Uterus (tissue), 4 donors: ENCODE measurements at places on chromosomes 5 and 9.

DNA sequence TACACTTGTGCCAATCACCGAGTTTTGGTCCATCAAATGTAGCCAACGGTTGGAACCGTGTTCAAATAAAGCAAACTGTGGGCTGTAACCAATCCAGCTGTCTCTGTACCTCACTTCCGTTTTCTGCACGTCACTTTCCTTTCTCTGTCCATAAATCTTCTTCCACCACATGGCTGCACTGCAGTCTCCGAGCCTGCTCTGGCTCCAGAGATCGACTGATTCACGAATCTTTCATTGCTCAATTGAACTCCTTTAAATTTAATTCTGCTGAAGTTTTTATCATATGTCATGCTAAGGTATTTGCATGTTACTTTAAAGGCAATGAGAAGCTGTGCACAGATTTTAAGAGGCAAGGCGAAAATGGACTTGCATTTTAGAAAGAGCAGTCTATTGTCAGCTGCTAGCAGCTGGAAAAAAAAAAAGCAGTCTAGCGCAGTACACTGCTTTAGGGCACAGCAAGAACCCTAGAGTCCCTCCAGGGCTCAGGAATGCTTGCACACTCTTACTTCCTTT, 13.2 kb downstream of the TTC39B start:
- H3K4me1 ChIP-seq = peaks cover 8% of the 10 kb centered on the region
- peak overlapping the region; percentile 22 for H3K4me3 ChIP-seq
- peak overlapping the region; percentile 86 for H3K27ac ChIP-seq
- H3K36me3 ChIP-seq = no peaks in the 10 kb centered on the region
- H3K27me3 ChIP-seq = no peaks in the 10 kb centered on the region
- no peak for DNase-seq

GRCh38 chr5:67263656-67264408, 67.2 kb upstream of the CD180 start:
- DNase-seq = no peak
- H3K27ac ChIP-seq = peak overlapping the region; percentile 22
- H3K27me3 ChIP-seq = no peaks in the 10 kb centered on the region

- H3K36me3 ChIP-seq = no peaks in the 10 kb centered on the region
- H3K27ac ChIP-seq = no peak overlapping the region
- no peak overlapping the region for H3K4me3 ChIP-seq
- DNase-seq = no peak
- no peaks in the 10 kb centered on the region for H3K4me1 ChIP-seq
- no peaks in the 10 kb centered on the region for H3K27me3 ChIP-seq
These were observed 203.6 kb upstream of the GRAMD2B start for GRCh38 chr5:126219616-126220015.

- DNase-seq = no peak
- no peaks in the 10 kb centered on the region for H3K27me3 ChIP-seq
- H3K36me3 ChIP-seq = no peaks in the 10 kb centered on the region
- no peaks in the 10 kb centered on the region for H3K4me1 ChIP-seq
These were observed 231.4 kb downstream of the MARCHF11 start for GRCh38 chr5:15948190-15948589.

- H3K4me3 ChIP-seq = no peak overlapping the region
- H3K36me3 ChIP-seq = no peaks in the 10 kb centered on the region
- no peak for DNase-seq
- no peaks in the 10 kb centered on the region for H3K27me3 ChIP-seq
These were observed 1852.8 kb downstream of the EFNA5 start for GRCh38 chr5:105817914-105818313.

DNA sequence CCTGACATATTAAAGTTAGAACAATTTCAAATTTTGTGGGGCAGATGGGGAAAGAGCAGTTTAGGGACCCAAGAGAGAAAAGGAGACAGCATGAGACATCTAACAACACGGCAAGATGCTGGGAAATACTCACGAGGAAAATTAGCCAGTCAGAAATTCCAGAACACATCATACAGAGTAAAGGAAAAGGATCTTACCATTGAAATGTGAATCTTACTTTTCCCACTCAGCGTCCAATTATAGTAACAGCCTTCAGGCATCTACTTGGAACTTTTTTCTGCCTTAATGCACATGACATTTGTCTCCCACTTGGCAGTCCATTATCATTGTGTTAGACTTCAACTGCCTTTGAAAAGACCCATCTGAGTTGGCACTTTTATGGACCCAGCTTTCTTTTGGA, 189.7 kb upstream of the SLC27A6 start:
- no peaks in the 10 kb centered on the region for H3K27me3 ChIP-seq
- DNase-seq = no peak
- H3K4me1 ChIP-seq = no peaks in the 10 kb centered on the region
- H3K36me3 ChIP-seq = no peaks in the 10 kb centered on the region
- no peak overlapping the region for H3K27ac ChIP-seq

- no peak overlapping the region for H3K27ac ChIP-seq
- H3K4me1 ChIP-seq = no peaks in the 10 kb centered on the region
- no peaks in the 10 kb centered on the region for H3K36me3 ChIP-seq
- no peaks in the 10 kb centered on the region for H3K27me3 ChIP-seq
- no peak for DNase-seq
These were observed 574.5 kb upstream of the TLE4 start for GRCh38 chr9:78997296-78997695.

GRCh38 chr5:179606071-179606909, 17.2 kb downstream of the HNRNPH1 start:
- no peaks in the 10 kb centered on the region for H3K36me3 ChIP-seq
- no peaks in the 10 kb centered on the region for H3K4me1 ChIP-seq
- DNase-seq = no peak
- H3K4me3 ChIP-seq = no peak overlapping the region
- H3K27me3 ChIP-seq = no peaks in the 10 kb centered on the region

DNA sequence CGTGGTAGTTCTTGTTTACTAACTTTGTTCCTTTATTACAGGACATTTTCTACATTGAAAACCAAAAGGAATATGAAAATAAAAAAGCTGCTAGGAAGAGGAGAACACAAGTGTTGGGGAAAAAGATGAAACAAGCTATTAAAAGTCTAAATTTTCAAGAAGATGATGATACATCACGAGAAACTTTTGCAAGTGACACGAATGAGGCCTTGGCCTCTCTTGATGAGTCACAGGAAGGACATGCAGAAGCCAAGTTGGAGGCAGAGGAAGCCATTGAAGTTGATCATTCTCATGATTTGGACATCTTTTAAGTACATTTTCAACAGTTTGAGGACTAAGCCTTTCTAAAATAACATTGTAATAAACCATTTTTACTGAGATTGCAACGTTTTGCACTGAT, 23.8 kb downstream of the PHAX start:
- H3K27me3 ChIP-seq = no peaks in the 10 kb centered on the region
- H3K4me3 ChIP-seq = no peak overlapping the region
- no peaks in the 10 kb centered on the region for H3K36me3 ChIP-seq
- H3K4me1 ChIP-seq = no peaks in the 10 kb centered on the region

DNA sequence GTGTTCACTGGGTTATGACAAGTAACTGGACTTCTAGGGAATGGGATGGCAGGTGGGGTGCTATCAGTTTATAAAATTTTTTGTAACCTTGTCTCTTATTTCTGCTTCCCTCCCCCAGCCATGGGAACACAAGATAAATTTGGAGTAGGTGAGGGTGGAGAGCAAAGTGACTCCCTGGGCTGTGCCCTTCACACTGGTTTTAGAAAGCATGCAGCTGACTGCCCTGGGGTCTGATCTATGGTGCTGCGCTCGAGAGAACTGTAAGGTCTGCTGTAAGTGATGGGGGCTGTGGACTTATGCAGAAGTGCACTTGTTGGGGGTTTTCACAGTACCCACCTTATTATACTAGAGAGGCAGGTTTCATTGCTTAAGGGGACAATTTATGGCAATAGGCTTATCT, 247.7 kb upstream of the DMRT1 start:
- no peak overlapping the region for H3K4me3 ChIP-seq
- H3K36me3 ChIP-seq = no peaks in the 10 kb centered on the region
- no peak for DNase-seq
- peaks cover 12% of the 10 kb centered on the region for H3K4me1 ChIP-seq
- no peak overlapping the region for H3K27ac ChIP-seq
- H3K27me3 ChIP-seq = no peaks in the 10 kb centered on the region

DNA sequence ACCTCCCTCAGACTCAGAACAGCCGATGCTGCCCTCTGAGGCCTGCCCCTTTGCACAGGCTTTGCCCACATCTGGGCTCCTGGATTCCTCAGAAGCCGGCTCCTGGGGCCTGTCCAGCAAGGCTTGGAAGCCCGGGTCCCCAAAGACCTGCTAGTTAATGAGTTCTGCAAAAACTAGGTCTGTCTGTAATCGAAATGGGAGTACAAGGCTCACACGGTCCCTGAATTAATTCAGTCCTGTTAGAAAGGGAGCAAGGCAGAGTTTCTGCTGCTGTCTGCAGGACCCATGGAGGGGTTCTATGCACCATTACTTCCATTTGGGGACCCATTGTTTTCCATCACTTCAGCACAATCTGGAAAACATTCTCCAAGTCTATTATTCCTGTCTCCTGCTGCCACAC, 221.8 kb downstream of the MELK start:
- no peak overlapping the region for H3K4me3 ChIP-seq
- H3K4me1 ChIP-seq = no peaks in the 10 kb centered on the region
- DNase-seq = no peak
- H3K27ac ChIP-seq = no peak overlapping the region

DNA sequence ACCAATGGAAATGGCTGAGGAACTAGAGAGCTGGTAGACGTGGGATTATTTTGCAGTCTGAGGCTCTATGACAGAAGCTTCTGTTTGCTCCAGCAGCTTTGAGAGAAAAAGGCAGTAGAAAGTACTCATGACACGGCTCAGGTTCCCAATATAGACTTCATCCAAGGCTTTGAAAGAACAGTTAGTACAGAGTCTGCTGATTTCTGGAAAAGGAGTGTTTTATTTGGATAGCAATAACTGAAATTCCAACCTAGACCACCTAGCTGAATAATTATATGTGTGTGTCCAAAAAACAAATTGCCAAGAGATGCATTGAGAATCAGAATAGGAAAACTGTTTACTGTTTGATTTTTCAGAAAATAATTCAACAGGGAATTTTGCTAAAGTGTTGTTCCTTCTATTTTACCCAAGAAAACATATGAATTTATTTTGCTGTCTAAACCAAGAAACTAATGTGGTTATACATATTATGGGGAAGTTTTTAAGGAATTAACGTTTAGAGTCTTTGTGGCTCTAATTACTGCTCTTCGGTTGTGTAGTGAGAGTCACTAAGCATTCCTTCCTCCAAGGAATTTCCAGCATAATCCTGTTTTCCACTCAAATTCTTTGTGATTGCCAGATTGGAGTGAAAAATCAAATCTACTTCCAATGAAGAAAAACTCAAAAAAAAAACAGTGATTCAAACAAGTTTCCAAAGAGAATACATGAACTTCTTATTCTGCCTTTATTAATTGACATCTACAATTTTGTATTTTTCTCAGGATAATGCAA, 18.1 kb upstream of the MTX3 start:
- no peak overlapping the region for H3K27ac ChIP-seq
- no peak for DNase-seq
- no peak overlapping the region for H3K4me3 ChIP-seq

GRCh38 chr9:111603041-111603440, 3.6 kb upstream of the PTGR1 start:
- no peak overlapping the region for H3K27ac ChIP-seq
- H3K36me3 ChIP-seq = no peaks in the 10 kb centered on the region
- DNase-seq = no peak
- H3K4me3 ChIP-seq = no peak overlapping the region

GRCh38 chr5:106521701-106522100, 1149.0 kb downstream of the EFNA5 start:
- no peaks in the 10 kb centered on the region for H3K27me3 ChIP-seq
- H3K36me3 ChIP-seq = no peaks in the 10 kb centered on the region
- H3K27ac ChIP-seq = no peak overlapping the region
- no peaks in the 10 kb centered on the region for H3K4me1 ChIP-seq

- H3K27ac ChIP-seq = peak overlapping the region; percentile 69
- no peaks in the 10 kb centered on the region for H3K36me3 ChIP-seq
- DNase-seq = peak; percentile 27
These were observed 1.1 kb downstream of the VLDLR start for GRCh38 chr9:2622461-2623287.

- H3K27ac ChIP-seq = peak overlapping the region; percentile 79
- H3K4me1 ChIP-seq = peaks cover 5% of the 10 kb centered on the region
- no peak overlapping the region for H3K4me3 ChIP-seq
- H3K27me3 ChIP-seq = no peaks in the 10 kb centered on the region
- no peak for DNase-seq
These were observed 25.7 kb upstream of the CDKN2AIPNL start for GRCh38 chr5:134437340-134437846.

- H3K4me3 ChIP-seq = no peak overlapping the region
- DNase-seq = no peak
- H3K27ac ChIP-seq = no peak overlapping the region
- no peaks in the 10 kb centered on the region for H3K4me1 ChIP-seq
- no peaks in the 10 kb centered on the region for H3K27me3 ChIP-seq
- no peaks in the 10 kb centered on the region for H3K36me3 ChIP-seq
These were observed 43.5 kb downstream of the COL23A1 start for GRCh38 chr5:178546675-178547033.

GRCh38 chr5:122493091-122494021, 181.3 kb downstream of the SNCAIP start:
- H3K36me3 ChIP-seq = no peaks in the 10 kb centered on the region
- no peaks in the 10 kb centered on the region for H3K27me3 ChIP-seq
- H3K27ac ChIP-seq = no peak overlapping the region
- no peak for DNase-seq
- no peaks in the 10 kb centered on the region for H3K4me1 ChIP-seq
- H3K4me3 ChIP-seq = no peak overlapping the region

- H3K36me3 ChIP-seq = no peaks in the 10 kb centered on the region
- DNase-seq = no peak
- no peak overlapping the region for H3K4me3 ChIP-seq
- H3K27me3 ChIP-seq = no peaks in the 10 kb centered on the region
- no peaks in the 10 kb centered on the region for H3K4me1 ChIP-seq
These were observed 29.7 kb upstream of the CDK5RAP2 start for GRCh38 chr9:120609636-120610035.

- DNase-seq = no peak
- H3K4me3 ChIP-seq = no peak overlapping the region
- H3K36me3 ChIP-seq = no peaks in the 10 kb centered on the region
- H3K27me3 ChIP-seq = no peaks in the 10 kb centered on the region
These were observed 113.6 kb downstream of the EFNA5 start for GRCh38 chr5:107557051-107557658.

GRCh38 chr9:37617832-37618231, 25.4 kb upstream of the TOMM5 start:
- no peaks in the 10 kb centered on the region for H3K27me3 ChIP-seq
- no peak overlapping the region for H3K27ac ChIP-seq
- DNase-seq = no peak
- H3K36me3 ChIP-seq = no peaks in the 10 kb centered on the region
- H3K4me1 ChIP-seq = no peaks in the 10 kb centered on the region

DNA sequence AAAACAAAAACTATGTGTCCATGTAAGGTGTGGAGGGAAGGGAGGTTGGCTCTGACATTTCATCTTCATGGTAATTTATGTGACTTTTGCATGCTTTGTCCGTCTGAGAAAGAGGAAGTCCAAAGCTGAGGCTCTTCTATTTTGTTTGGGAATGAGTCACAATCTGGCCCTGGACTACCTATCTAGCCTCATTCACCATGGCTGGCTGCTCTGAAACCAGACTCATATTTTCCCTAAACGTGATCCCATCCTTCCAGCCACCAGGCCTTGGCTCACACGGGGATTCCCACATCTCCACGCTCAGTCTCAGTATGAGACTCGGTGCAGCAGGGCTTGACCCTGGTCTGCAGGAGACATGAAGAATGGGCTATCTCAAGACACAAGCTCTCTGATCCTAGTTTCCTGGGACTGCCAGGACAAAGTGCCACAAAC, 672.8 kb downstream of the ACTL7B start:
- no peaks in the 10 kb centered on the region for H3K27me3 ChIP-seq
- no peak overlapping the region for H3K27ac ChIP-seq
- no peaks in the 10 kb centered on the region for H3K36me3 ChIP-seq
- no peak overlapping the region for H3K4me3 ChIP-seq
